Activated CD8-positive, alpha-beta T cell treated with anti-CD3 and anti-CD28 coated beads, Interleukin-2, amount 10 ng/mL, durations not matched to agents 7 days and 5 days (primary cell): ENCODE measurements at places on chromosomes 16 and 17. TPM values are rescaled to one million over a fixed set of nuclear protein-coding genes. Genes with fewer than 3 reads are reported as not detected.

Gene COX6A2
- total RNA-seq, result not detected

Gene TPSB2
- total RNA-seq, result not detected

Gene PRDM7
- not detected for total RNA-seq

Gene CDRT4
- total RNA-seq, result 6.2 TPM

Gene MAPT
- total RNA-seq, result not detected

Gene CLEC19A
- not detected for total RNA-seq

Gene C16orf95
- total RNA-seq, result 9.4 TPM

Gene PLD6
- total RNA-seq, result 4.2 TPM

Gene MT1E
- total RNA-seq, result 74.8 TPM

Gene C17orf107
- 0.97 TPM for total RNA-seq

Gene KRTAP2-1
- not detected for total RNA-seq

Gene ZNF423
- total RNA-seq, result not detected

Gene UMOD
- total RNA-seq, result not detected

Gene TBC1D3E
- total RNA-seq, result not detected

Gene TMEM114
- total RNA-seq, result not detected

Gene TMEM238L
- not detected for total RNA-seq

Gene KCNJ18
- not detected for total RNA-seq

Gene TNFRSF12A
- total RNA-seq, result 4.7 TPM

Gene TMEM98
- total RNA-seq, result not detected

Gene TMEM92
- total RNA-seq, result not detected

Gene CNTNAP4
- total RNA-seq, result not detected

Gene WNT9B
- total RNA-seq, result not detected

Gene APOH
- not detected for total RNA-seq

Gene CDH8
- not detected for total RNA-seq

Gene CTRB2
- not detected for total RNA-seq

Gene EVPLL
- not detected for total RNA-seq

Gene TMEM220
- total RNA-seq, result 0.16 TPM

Gene DRC3
- 0.95 TPM for total RNA-seq

Gene AXIN2
- 5.3 TPM for total RNA-seq

Gene TRAPPC1
- total RNA-seq, result 278 TPM

Gene RFWD3
- total RNA-seq, result 119 TPM

Gene CPPED1
- 13.5 TPM for total RNA-seq

Gene TBC1D3G
- not detected for total RNA-seq

Gene CCL8
- total RNA-seq, result not detected

Gene PRRT2
- 0.16 TPM for total RNA-seq

Gene CCL4
- 6.7 TPM for total RNA-seq

Gene CTRB1
- not detected for total RNA-seq

Gene USB1
- 67.0 TPM for total RNA-seq

Gene TP53TG3B
- not detected for total RNA-seq

Gene NPIPA8
- 0.58 TPM for total RNA-seq

Gene ODF4
- total RNA-seq, result not detected

Gene CDH16
- total RNA-seq, result not detected

Gene KRT33A
- total RNA-seq, result not detected

Gene NLRC3
- 92.6 TPM for total RNA-seq

Gene HAS3
- 0.47 TPM for total RNA-seq

Gene METTL2A
- total RNA-seq, result 20.2 TPM

Gene HYDIN
- not detected for total RNA-seq

Gene HP
- not detected for total RNA-seq

Gene SLC5A10
- total RNA-seq, result not detected

Gene HSD3B7
- 6.3 TPM for total RNA-seq

Gene TEKT5
- total RNA-seq, result not detected

Gene HS3ST2
- not detected for total RNA-seq

Gene SMIM36
- total RNA-seq, result not detected
